Activated T-helper 1 cell treated with anti-CD3 and anti-CD28 coated beads, Interleukin-12 subunit alpha, Interleukin-12 subunit beta, Interleukin-2, Interleukin-4 antibody, amounts not matched to agents 30 ng/mL and 10 ng/mL and 1 ng/mL, durations not matched to agents 14 hours and 24 hours and 36 hours (primary cell): ENCODE measurements at places on chromosomes 11 and 22.

DNA sequence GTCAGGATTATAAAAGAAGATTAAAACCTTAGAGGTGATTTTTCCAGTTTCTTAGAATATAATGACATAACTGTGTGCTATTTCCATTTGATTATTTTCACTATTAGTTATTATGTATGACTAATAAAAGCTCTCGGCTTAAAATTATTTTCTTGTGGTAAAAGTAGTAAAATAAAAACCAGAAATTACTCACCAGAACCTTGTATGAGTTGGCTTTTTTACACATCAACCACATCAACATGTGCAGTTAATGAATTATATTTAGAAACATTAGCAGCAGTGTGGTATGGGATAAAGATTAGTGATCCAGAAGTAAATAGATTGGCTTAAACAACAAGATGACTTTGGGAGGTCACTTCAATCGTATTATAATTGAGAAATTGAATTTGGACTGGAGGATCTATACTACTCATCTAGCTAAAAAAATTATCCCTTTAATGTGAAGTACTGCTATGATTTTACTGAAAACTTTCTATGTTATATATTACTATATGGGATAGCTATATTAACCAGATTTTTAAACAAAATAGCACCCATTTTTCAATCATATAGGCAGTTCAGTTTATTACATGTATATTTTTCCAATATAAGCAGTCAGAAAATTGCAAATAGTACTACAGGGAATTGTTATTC lies 2.8 kb upstream of the BCO2 start:
- no peak for DNase-seq

GRCh38 chr11:87460279-87460678 lies 422.5 kb downstream of the TMEM135 start:
- DNase-seq: no peak

- DNase-seq: no peak
Observed at GRCh38 chr11:4203603-4204360, 109.2 kb downstream of the RRM1 start.

DNA sequence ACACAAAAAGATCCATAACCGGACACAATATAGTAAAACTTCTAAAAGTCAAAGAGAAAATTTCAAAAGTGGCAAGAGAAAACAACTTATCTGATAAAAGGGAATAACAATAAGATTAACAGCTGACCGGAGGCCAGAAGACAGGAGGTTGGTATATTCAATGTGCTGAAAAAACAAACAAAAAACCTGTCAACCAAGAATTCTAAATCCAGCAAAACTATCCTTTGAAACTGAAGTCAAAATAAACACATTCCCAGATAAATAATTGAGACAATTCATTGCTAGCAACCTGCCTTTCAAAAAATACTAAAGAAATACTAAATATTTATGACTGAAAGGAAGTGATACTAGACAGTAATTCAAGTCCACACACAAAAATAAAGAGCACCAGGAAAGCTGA lies 101.3 kb downstream of the RELT start:
- no peak for DNase-seq

- DNase-seq: no peak
Observed at GRCh38 chr11:16095756-16096155, 260.6 kb downstream of the SOX6 start.

GRCh38 chr11:32870676-32871075 lies 21.9 kb upstream of the QSER1 start:
- no peak for DNase-seq

- DNase-seq: no peak
Observed at GRCh38 chr11:66866511-66866986, 9.7 kb downstream of the LRFN4 start.

GRCh38 chr11:102157219-102157618 lies 47.0 kb downstream of the YAP1 start:
- DNase-seq: no peak

GRCh38 chr11:64887757-64888405 lies 9.5 kb upstream of the EHD1 start:
- peak; percentile 81 for DNase-seq

DNA sequence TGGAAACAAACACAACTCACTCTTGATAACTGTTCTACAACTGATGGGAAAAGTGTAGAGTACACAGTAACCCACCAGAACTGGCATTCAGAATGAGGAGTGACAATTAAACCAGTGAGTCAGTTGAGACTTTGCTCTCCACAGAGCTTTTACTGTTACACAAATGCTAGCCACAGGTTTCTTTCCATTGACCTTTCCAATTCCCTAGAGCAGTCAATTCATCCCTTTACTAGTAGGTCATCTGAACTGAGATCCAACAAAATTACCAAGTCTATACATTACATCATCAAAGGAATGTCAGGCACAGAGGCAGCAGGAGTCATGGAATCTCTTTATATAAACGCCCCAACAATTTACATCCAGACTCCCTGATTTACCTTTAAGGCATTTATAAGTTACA lies 65.9 kb downstream of the PHF21A start:
- no peak for DNase-seq

- no peak for DNase-seq
Observed at GRCh38 chr11:72965672-72966071, 151.5 kb downstream of the ATG16L2 start.

GRCh38 chr11:68974421-68975194 lies 6.2 kb downstream of the MRGPRD start:
- no peak for DNase-seq

GRCh38 chr11:33039274-33040032 lies at the start of gene TCP11L1:
TCP11L1 (plus strand) TSS chr11:33039572; CDS start chr11:33043774, 4,202 bp downstream.
- DNase-seq: peak; percentile 72

DNA sequence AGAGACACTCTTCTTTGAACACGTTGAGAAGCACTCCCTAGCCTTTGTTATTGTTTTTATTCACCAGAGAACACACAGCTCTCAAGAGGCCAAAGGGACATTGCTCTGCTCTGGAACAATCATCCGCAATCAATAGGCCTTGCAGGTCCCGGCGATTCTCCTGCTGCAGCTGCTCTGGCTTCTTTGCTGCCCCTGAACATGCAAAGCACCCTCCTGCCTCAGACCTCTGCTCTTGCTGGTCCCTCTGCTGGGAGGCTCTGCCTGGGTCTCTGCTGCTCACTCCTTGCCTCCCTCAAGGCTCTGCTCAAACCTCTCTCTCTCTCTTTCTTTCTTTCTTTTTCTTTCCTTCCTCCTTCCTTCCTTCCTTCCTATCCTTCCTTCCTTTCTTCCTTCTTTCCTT lies 232.7 kb downstream of the DSCAML1 start:
- no peak for DNase-seq

DNA sequence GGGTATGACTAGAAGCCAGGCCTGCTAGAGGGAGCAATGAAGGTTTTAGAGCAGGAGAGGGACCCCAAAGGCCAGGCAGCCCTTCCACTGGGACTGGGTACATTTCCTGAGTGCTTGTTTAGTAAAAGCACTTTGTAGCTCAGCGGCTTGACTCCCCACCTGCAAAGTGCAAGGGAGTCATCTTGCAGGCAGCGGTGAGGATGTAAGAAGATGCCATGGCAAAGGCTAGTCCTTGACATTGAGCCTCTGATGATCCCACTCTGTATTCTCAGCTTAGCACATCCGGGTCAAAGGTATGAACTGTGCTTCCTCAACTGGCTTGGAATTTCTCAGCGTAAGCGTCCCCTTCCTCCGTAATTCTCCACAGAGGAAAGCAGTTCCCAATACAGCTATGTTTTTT lies 3.1 kb upstream of the UBE2L3 start:
- DNase-seq: no peak

DNA sequence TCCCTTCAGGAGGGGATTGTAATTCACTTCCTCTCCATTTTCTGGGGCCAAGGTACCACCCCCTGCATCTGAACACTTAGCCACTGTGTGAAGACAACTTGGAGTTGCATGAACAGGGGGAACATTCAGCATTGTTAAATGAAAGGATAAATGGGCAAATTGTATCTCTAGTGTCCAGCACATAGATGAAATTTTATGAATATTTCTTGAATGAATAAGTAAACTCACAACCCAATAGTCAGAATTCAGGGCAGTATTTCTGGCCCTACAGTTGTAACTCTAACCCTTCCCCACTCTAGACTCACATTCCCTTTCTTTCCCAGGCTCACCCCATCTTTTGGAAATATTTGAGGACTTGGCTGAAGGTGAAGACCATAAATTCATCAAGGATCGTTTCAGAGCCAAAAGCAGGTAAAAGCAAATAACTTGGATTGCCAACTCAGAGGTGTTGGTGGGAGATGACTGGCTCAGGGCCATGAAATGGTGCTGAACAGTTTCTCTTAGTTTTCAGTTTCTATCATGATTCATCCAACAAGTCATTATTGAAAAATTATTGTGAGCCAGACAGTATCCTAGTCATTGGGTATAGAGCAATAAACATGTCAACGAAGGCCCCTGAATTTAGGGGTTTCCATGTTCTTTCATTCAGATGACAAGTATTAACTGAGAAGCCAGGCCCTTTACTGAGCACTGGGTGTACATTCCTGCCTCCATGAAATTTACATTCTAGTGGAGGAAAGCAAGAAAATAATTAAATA lies 33.3 kb upstream of the ZC3H12C start:
- no peak for DNase-seq

- DNase-seq: no peak
Observed at GRCh38 chr22:28488825-28489224, 190.8 kb downstream of the TTC28 start.

- no peak for DNase-seq
Observed at GRCh38 chr11:12377824-12378593, 638 bp downstream of the PARVA start.

DNA sequence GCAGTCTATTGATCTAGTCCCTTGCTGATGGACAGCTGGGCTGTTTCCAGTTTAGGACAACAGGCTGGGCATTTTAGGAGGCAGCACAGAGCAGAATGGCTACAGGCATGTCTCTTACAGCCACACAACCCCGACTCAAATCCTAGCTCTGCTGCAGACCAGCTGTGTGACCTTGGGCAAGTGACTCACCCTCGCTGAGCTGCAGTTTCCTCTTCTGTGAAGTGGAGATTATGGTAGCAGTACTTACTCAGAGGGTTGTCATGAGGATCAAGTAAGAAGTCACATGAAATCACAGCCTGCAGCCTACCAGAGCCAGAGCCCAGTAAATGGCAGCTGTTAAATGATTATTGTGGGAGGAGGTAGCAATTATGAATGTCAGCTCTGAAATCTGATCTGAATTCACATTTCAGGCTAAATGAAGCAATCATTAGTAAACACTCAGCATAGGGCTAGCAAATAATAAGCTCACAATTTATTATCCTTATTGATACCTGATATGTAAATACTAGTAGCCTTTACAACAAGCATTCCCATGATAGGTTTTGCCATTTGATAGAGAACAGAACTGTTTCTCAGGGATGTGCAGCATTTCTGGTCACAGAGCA lies 58.9 kb downstream of the MYEOV start:
- no peak for DNase-seq

- DNase-seq: peak; percentile 34
Observed at GRCh38 chr11:62340269-62340901, 3.1 kb downstream of the ASRGL1 start.

DNA sequence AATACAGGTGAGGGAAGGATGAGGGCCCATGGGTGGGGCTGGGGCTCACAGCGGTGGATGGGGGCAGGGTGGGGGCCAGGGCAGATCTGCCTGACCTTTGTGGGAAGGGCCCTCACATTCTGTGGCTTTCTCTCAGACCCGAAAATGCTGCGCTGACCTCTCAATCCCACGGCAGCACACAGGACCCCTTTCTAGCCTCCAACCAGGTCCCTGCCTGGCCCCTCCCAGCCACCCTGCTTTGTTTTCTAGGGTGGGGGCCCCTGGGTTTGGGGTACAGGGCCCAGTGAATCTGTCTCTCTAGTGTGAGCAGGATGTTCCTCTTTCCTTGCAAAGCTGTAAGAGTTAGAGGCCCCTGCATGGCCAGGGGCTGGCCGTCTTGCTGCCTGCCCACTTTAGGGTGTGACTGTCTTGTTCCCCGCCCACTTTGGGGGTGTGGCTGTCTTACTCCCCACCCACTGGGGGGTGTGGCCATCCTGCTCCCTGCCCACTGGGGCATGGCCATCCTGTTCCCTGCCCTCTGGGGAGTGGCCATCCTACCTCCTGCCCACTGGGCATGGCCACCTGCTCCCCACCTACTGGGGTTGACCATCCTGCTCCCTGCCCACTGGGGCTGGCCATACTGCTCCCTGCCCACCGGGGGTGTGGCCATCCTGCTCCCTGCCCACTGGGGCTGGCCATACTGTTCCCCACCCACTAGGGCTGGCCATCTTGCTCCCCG lies 11.5 kb downstream of the PARVG start:
- DNase-seq: peak; percentile 29

DNA sequence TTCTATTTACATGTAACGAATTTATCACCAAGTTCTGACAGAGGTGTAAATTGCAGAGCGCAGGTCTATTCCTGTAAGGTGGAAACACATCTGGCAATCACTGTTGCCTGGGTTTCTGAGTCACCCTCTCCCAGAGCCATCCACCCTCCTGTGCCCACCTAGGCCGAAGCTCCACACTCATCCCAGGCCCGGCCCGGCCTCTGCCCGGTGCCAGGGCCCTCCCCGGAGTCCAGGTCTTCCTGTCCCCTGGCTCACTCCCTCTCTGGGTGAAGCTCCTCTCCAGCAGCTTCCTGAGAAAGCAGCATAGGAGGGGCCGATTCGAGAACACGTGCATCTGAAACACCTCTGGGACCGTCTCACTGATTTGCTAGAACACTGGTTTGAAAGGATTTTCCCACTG lies 308.2 kb downstream of the SHANK2 start:
- DNase-seq: no peak

DNA sequence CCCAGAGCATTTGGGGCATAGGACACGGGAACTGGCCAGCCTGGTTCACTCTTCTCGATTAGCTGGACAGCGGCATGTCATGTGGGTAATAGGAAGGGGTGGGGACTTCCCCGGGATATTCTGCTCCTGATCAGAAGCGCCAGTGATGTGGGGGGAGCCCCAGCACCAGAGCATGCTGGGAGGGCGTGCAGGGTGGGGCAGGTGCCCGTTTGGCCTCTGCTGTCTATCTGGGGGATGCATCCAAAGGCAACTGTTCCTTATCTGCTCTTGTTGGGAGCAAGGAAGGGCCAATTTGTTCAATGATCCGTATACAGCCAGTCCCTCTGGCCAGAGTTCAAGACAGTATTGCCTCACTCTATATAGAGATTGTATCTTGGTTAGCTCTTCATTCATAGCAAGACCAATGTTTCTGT lies 43.6 kb downstream of the PPARA start:
- DNase-seq: no peak

GRCh38 chr11:18495271-18495670 lies 31.5 kb downstream of the TSG101 start:
- no peak for DNase-seq

GRCh38 chr11:4626207-4627099 lies 10.8 kb upstream of the OR51D1 start:
- peak; percentile 44 for DNase-seq

DNA sequence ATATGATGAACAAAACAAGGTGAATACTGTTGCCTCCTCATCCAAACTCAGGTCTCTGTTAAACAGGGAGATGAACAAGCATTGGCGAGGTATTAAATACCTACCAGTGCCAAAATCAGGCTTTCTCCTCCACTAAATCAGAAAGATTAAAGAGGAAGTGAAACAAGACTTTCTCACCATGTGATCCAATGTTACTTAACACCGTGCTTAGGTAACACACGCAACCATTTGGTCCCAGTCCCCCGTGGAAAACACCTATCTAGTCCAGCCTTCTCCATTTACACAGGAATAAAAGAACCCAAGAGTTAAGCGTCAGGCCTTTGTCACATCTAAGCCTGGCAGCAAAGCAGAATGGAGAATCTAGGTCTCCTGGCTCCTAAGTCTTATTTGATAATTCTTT lies 34.5 kb downstream of the TENM4 start:
- DNase-seq: no peak

GRCh38 chr11:126229858-126230540 lies 18.4 kb downstream of the FAM118B start:
- DNase-seq: no peak

GRCh38 chr11:36361472-36361871 lies 65.4 kb downstream of the PRR5L start:
- DNase-seq: no peak

GRCh38 chr22:44638971-44639760 lies 62.8 kb upstream of the PRR5 start:
- no peak for DNase-seq
